ENCODE measurements at places on chromosomes 11 and 22.

DNA sequence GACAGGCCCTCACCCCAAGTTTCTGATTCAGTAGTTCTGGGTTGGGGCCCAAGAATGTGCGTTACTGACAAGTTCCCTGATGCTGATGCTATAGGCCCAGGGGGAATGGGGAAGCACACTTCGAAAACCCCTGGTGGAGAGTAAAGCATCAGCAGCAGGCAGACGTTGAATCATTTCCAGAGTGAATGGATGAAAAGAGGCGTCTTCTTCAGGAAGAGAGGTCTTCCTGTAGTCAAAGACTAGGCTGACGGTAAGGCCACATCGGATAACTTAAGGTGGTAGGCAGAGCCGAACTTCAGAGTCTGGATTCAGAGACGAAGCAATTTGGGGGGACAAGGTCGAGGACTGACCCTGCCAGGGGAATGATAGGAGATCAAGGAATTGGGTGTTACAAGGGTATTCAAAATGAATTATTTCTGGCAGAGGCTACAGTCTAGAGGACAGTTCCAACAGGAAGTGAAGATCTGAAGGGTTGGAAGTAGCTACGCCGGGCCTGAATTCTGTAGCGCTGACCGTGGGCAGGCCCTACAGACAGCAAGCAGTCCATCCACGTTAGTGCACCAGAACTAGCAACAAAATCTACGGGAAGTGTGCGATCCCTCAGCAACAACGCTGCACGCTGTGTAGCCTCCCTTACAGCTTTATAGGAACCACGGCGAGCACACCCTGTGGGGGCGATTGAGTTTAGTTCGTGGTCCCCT, 862 bp upstream of the CENATAC start:
- no peak for DNase-seq

GRCh38 chr22:19645391-19645790, 68.9 kb upstream of the SEPTIN5 start:
- no peak for DNase-seq

DNA sequence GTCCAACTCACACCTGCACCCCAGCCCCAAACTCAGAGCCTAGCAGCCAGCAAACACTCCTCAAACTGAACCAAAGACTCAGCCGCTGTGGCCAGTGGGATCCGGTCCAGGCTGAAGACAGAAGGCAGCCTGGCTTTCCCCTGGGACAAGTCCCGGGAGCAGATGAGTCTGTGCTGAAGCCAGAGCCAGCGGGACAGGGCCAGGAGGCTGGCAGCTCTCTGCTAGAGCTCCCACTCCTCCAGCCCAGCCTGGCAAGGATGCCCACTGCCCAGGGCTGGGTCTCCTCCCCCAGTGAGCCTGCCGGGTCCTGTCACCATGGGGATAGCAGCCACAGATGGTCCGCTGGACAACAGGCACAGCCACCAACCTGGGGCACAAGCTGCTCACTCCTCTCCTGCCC, 42.9 kb upstream of the PRR5 start:
- DNase-seq, result no peak

- no peak for DNase-seq
Measured at GRCh38 chr11:75548595-75549272, 13.3 kb upstream of the SERPINH1 start.

GRCh38 chr11:13207270-13207664, 70.3 kb upstream of the BMAL1 start:
- DNase-seq, result no peak

- DNase-seq, result no peak
Measured at GRCh38 chr11:104051778-104052177, 15.3 kb downstream of the DDI1 start.

- no peak for DNase-seq
Measured at GRCh38 chr11:62432695-62433094, 13.9 kb downstream of the SCGB1A1 start.

DNA sequence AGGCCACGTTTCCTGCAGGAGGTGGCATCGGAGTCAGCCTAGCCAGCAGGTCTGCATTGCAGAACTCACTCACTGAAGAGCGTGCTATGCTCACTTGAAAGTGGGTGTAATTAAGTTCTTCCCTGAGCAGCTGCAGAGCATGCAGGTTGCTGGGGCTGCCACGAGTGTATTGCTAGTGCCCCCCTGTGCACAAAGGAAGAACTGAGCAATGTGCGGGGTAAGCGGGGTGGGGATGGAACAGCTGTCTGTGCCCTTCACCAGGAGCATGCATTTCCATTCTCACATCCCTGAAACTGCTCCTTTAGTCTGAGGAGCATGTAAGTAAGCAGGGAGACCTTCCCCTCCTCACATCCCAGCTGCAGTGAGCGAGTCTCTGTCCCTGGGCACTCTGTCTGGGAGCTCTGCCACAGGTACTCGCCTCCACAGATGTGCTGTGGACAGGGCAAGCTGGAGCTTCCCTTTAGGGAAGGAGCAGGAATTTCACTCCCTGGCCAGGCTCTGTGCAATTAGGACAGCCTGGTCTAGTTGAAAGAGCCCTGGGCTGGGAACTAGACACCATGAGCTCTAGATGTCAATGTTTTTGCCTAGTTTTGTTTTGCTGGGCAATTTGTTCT, 1031.8 kb downstream of the NTM start:
- no peak for DNase-seq

- DNase-seq, result no peak
Measured at GRCh38 chr22:24730864-24731263, 43.7 kb downstream of the PIWIL3 start.

DNA sequence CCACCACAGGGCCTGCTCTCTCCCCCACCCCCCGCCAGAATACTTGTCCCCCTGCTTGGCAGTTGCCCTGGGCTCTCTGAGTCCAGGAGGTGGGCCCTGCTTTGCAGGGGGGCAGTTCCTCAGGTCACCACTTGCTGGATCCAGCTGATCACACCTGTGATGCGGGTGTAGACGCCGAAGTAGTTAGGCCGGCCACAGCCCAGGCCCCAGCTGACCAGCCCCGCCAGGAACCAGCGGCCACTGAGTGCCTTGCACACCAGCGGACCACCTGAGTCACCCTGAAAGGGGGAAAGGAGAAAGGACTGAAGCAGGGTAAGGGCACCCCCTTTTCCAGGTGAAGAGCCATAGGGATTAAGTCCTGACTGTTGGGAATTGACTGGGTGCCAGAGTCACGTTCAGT, 14.4 kb downstream of the KCTD17 start:
- DNase-seq, result no peak

GRCh38 chr11:116731097-116731761, 41.6 kb downstream of the BUD13 start:
- peak; percentile 23 for DNase-seq

DNA sequence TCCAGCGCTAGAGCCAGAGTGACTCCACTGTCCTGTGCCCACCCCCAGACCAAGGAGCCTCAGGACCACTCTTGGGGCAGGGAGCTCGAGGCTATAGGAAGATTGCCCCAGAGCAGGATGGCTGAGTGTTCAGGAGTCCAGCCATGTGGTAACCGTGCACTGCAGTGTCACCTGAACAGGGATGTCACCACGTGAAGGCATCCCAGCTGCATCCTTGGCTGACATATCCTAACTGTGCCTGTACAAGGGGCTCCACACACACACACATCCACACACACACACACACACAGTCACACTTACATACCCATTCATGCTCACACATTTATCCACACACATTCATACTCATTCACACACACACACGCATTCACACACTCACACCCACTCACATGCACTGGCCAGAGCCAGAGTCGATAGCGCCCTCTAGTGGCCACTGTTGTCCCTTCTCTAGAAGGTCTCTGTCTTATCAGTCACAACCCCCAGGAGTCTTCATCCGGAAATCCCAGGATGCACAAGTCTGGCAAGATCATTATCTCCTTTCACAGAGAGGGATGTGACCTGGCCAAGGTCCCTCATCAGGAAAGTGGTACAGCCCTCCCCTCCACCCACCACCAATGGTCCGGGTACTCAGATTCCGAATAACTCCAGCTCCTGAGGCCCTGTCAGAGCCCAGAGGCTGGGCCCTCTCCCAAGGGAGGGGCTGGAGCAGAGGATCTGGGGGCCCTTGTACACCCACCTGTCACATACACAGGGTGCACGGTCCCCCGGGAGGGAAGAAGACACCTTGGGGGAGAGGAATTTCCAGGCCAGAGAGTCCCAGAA, 55.1 kb downstream of the IGLL5 start:
- DNase-seq, result no peak

- no peak for DNase-seq
Measured at GRCh38 chr22:37211075-37211865, 1.0 kb downstream of the SSTR3 start.

DNA sequence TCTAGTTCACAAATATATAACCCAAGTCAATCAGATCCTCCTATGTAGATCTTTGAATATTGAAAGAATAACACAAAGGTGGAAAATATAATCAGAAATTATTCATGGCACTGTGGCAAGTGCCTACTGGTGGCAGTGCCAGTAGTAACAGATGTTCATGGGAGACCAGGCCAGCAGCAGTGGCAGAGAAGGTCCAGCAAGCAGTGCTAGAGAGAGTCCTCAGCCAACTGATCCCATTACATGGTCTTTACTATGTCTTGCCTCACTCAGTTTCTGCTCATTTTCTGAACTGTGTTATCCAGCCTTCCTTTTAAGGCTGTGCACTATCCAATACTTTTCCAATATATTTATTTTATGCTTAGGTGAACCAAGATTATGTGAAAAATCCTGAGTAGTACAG, 124.9 kb downstream of the MRTFA start:
- no peak for DNase-seq

DNA sequence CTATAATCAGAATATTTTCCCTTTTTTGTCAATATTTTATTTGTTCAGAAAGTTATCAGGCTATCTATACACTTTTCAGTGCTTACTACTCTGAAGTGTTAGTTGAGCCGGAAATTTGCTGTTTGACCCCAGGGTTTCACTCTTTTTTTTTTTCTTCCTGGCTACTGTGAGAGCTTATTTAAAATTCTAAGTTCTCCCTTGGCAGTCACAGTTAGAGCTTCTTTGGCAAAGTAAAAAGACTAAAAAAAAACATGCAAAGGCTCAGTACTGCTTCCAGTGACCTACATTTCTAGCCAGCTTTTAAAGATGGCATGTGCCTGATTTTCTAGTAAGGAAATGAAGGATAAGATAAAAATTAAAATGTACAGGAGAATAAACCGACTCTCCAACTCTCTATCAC, 48.4 kb downstream of the ELP4 start:
- DNase-seq, result no peak

DNA sequence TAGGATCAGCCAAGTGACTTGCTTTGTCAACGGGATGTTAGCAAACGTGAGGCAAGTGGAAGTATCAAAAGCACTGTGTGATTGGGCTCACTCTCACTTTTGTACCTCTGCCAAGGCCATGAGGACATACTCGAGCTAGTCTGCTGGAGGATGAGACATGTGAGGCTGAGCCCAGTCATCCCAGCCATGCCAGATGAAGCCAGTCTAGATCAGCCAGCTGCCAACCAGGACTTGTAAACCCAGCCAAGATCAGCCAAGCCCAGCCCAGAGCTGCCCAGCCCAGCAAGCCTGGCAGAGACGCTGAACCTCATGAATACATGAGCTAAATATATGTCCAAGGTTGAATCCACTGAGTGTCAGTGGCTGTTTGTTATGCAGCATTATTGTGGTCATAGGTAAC, 369.7 kb downstream of the MN1 start:
- DNase-seq, result no peak

- no peak for DNase-seq
Measured at GRCh38 chr22:38449776-38450175, 5.2 kb downstream of the KCNJ4 start.

GRCh38 chr11:71240865-71241691, 11.3 kb downstream of the SHANK2 start:
- peak; percentile 33 for DNase-seq

GRCh38 chr11:1228101-1228821, 5.4 kb downstream of the MUC5B start:
- DNase-seq, result no peak

- no peak for DNase-seq
Measured at GRCh38 chr22:17566776-17567175, 3.5 kb downstream of the SLC25A18 start.

DNA sequence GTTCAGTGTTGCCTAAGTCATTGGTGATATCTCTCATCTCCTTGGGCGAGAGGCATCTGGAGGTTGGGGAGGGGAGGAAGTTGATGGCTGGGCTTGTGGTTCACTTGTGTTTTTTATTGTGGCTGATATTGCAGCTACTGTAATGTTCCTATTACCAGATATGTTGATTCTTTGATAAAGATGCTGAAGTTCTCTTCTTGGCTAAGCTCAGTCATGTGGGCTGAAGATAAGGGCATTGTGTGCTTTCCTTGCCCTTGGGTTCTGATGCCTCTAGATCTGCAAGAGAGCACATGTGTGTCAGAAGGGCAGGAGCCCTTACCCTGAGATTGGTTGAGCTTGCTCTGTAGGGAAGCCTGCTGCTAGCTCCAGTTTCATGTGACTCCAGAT, 12.0 kb downstream of the STX3 start:
- no peak for DNase-seq

GRCh38 chr22:21663738-21664137, 2.1 kb upstream of the PPIL2 start:
- no peak for DNase-seq

DNA sequence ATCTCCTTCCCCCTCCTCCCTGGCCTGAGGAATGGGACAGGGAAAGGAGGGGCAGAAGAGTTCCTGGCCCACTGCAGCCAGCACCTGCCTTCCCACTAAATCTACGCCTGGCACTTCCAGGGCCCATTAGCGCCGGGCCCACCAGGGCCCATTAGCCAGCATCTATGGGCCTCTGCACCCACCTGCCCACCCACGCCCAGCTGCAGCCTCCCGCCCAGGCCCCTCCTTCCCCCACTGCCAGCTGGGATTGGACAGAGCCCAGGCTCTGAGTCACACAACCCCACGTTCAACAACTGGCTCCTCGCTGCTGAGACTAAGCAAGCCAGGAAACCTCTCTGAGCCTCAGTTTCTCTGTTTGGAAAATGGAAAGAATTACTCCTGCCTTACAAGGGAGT, 48.7 kb downstream of the CYTH4 start:
- DNase-seq, result no peak

GRCh38 chr11:34182921-34183685, 77.7 kb downstream of the NAT10 start:
- DNase-seq, result no peak

DNA sequence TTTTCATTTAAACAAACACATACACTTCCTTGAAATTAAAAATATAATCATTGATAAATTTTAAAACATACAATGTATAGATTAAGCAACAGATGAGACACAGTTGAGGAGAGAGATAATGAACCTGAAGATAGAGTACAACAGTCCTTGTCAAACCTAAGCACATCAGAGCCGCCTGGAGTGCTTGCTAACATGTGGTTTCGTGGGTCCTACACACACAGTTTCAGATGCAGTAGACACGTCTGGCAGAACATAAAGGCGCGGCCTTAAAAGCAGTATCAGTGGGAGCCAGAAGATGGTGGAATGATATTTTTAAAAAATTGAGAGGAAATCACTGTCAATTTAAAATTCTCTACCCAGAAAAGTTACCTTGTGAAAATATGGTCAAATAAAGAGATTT, 134.4 kb downstream of the MPPED1 start:
- no peak for DNase-seq

- no peak for DNase-seq
Measured at GRCh38 chr11:115924744-115925567, 420.7 kb upstream of the CADM1 start.

GRCh38 chr11:11898648-11899047, 56.9 kb downstream of the USP47 start:
- no peak for DNase-seq

GRCh38 chr22:34055525-34056200, 135.4 kb upstream of the LARGE1 start:
- DNase-seq, result no peak
